ENCODE measurements at places on chromosomes 7 and 10.

- DNase-seq, result no peak
These were observed 91.2 kb downstream of the LSMEM1 start for GRCh38 chr7:112571852-112572607.

DNA sequence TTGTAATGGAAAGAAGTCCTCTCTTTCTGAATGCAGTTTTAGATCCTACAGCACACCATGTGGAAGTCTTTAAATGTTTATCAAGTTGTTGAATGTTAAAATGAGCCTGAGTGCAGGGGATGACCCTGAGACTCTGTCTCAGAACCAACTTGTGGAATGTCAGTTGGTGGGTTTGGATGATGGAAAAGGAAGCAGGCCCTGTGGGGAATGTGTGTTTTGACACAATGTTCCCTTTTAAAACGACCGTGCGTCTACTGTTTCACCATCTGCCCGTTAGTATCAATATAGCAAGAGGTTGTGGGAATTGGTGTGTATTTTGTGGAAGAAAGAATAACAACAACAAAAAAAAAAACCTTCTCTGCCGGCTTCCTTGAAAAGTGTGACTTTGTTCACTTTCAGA is 8.3 kb downstream of the DYNC1I1 start:
- DNase-seq, result no peak

DNA sequence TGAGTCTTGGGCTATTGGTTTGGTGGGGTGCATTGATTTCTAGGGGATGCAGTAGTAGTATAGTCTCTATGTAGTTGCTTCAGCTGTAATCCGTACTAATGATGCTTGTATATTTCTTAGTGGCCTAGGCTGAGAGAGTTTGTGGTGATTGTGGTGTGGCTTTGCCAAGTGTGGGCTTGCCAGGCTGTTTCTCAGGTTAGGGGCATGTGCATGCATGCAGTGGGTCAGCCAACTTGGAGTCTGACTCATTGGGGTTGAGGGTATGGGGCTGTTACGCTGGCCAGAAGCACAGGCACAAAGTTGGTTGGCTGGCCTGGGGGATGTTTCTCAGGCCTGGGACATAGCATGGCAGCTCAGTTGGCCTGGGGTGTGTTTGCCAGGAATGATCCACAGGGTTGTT is 25.7 kb upstream of the PLA2G12B start:
- DNase-seq, result no peak

GRCh38 chr10:75646916-75647315 is 215.5 kb downstream of the LRMDA start:
- no peak for DNase-seq

DNA sequence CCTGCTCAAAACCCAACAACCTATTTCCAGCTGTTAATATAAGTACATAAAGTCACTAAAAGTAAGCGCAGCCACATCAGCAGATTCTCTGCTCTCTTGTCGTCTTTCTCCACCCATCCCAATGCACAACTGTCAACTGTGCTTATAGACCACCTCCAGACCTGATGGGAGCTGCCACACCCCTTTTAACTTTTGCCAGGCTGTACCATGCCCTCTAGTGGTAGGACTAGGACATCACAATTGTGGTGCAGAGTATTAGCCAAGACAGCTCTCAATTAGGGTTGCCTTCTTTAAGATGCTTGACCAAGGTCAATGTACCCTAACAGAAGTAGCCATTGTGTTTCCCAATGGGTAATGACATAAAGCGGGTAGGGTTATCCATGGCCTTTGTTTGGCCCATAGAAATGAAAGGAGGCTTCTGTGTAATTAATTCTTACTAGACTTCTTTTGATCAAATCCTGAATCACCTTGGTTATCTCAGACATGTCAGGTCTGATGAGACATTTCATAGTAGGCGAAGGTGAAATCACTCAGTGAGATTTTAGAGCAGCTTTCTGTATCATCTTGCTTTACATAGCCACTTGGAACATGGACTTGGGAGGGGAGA is 68.1 kb downstream of the SCRN1 start:
- peak; percentile 68 for DNase-seq

DNA sequence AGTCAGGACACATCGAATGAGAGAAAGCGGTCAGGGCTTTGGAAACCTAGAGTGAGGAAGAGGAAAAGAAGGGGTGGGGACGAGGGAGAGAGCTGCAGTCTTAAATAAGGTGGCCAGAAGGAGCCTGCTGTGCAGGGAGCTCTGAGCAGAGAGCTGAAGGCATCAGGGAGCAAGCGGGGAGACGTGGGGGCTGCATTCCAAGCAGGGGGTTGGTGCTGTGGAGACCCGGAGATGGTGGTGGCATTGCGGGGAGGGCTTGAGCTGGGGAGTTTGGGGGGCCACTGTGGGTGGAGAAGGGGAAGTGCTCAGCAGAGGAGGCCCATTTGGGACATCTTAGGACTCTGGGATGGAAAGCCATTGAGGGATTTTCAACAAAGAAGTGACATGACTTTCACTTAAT is 38.7 kb upstream of the ZNF32 start:
- no peak for DNase-seq

DNA sequence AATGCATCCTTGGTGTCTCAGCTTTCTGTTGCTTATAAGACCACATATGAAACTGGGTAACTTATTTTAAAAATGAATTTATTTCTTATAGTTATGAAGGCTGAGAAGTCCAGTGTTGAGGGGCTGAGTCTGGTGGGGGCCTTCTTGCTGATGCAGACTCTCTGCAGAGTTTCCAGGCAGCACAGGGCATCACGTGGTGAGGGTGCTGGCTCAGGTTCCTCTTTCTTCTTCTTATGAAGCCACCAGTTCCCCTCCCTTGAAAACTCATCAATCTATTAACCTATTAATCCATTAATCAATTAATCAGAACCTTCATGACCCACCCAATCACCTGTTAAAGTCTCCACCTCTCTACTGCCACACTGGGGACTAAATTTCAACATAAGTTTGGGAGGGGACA is 595.6 kb upstream of the NRP1 start:
- no peak for DNase-seq

DNA sequence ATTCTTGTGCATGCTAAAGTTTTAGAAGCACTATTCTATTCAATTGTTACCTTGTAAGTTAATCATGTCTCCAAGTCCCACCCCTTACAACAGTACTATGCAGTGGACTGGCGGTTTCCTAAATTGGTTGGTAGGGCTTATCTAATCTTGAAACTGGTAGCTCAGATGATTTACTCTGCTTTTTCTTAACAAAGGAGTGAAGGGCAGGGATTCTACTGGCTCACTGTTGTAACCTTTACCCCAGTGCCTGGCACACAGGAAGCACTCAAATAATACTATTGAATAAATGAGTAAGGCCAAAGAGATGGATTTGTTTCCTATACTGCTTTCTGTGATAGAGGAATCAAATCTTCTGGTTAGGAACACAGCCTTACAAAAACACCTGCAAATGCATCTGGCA is 46.0 kb upstream of the CYCS start:
- no peak for DNase-seq

- no peak for DNase-seq
These were observed 349.2 kb downstream of the GLRX3 start for GRCh38 chr10:130485236-130485957.

GRCh38 chr7:112205343-112206237 is 609 bp downstream of the DOCK4 start:
- peak; percentile 71 for DNase-seq

- DNase-seq, result no peak
These were observed 106.9 kb upstream of the C7orf33 start for GRCh38 chr7:148483515-148484308.

- DNase-seq, result no peak
These were observed 100.7 kb downstream of the OSBPL3 start for GRCh38 chr7:24879291-24879690.

- DNase-seq, result no peak
These were observed 188.7 kb downstream of the EMX2 start for GRCh38 chr10:117731121-117731791.

GRCh38 chr10:34389801-34390200 is 425.3 kb downstream of the PARD3 start:
- no peak for DNase-seq

GRCh38 chr7:54336800-54337199 is 205.4 kb upstream of the VSTM2A start:
- no peak for DNase-seq

- peak; percentile 48 for DNase-seq
These were observed 398.8 kb upstream of the NFE2L3 start for GRCh38 chr7:25752967-25753791.

DNA sequence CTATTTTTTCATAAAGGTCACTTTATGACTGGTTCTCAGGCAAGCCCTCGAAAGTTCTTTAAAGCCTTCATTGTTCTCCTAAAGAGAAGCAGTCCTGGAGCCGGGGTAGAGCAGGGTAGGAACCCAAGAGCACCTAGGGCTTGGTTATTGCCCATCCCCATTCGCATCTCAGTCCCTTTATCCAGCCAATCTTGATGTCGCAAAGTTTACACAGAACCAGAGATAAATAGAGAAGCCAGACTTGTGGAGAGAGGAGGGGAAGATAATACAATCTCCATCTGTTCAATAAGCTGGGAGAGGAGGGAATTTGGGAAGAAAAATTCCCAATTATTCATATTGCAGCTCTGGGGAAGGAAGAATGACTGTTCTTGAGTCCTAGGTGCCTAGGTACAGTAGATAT is 6.4 kb upstream of the SRI start:
- DNase-seq, result no peak

DNA sequence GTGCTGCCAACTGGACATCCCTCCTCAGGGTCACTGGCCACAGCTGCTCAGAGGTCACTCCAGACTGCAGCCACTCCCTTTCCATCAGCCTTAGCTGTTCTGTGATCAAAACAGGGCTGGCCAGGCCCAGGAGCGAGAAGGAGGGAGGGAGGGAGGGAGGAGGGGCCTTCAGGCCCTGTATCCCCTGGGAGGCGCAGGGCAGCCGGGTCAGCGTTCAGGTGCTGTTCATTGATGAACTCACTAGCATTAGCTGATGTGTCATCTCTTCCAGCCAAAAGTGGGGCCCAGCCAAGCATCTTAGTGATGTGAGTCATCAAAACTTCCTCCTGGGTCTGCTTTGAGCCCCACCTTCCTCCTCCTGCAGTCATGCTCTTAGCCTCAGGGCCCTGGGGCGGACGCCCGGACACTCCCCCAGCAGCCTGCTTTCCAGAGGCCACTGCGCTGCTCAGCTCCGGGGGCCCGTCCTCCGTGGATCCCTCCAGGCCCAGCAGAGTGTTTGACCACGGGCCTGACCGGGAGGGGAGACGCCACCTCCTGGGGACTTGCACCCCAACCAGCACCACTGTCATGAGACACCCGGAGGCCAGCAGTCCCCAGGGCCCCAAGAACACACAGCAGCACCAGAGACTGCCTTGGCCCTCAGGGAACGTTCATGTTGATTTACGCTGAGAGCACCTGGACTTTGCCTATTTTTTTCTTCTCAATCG is 149.2 kb downstream of the PRKAG2 start:
- peak; percentile 89 for DNase-seq

- no peak for DNase-seq
These were observed 42.7 kb downstream of the HTRA1 start for GRCh38 chr10:122503886-122504609.

- DNase-seq, result no peak
These were observed 160.9 kb upstream of the FZD1 start for GRCh38 chr7:91103363-91103762.

- no peak for DNase-seq
These were observed 133.3 kb downstream of the VPS41 start for GRCh38 chr7:38775506-38776175.

- peak; percentile 37 for DNase-seq
These were observed 20.1 kb downstream of the P4HA1 start for GRCh38 chr10:73076360-73077183.

DNA sequence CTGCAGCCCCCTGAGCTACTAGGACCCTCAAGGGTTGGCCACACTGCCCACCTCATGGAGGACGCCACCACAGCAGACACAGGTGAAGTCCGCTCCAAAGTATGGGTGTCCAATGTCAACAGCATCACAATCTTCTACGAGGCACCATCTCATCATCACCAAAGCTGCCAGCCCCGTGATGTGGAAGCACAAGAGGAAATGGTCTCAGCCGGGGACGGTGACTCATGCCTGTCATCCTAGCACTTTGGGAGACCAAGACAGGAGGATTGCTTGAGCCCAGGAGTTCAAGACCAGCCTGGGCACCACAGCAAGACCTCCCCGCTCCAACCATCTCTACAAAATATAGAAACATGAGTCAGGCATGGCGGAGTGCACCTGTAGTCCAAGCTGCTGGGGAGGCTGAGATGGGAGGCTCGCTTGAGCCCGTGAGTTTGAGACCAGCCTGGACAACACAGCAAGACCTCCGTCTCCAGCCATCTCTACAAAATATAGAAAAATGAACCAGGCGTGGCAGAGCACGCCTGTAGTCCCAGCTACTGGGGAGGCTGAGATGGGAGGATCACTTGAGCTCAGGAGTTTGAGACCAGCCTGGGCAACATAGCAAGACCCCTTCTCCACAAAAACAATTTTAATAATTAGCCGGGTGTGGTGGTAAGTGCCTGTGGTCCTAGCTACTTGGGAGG is 48.8 kb upstream of the MYL10 start:
- DNase-seq, result no peak

DNA sequence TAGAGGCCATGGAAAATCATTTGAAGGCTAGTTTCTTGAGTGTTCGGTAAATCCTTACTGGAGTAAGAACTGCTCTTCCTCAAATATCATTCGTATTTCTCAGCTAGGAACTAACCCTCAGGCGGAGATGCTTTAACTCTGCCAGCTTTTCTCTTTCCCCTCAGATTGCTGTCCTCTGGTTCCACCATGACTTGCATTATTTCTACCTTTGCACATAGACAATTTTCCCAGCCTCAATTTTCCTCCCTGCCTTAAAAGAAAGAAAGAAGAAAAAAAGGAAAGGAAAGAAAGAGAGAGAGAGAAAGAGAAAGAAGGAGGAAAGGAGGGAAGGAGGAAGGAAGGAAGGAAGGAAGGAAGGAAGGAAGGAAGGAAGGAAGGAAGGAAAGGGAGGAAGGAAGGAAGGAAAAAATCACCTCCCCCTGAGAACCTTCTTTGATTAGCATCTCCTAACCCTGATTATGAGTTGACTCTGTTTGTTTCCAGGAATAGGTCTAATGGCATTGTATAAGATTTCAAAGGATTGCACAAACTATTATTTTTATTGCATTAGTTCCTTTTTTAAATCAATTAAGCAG is 123.3 kb upstream of the FAM204A start:
- no peak for DNase-seq

- no peak for DNase-seq
These were observed 473.4 kb downstream of the PTPRN2 start for GRCh38 chr7:158114056-158114850.

DNA sequence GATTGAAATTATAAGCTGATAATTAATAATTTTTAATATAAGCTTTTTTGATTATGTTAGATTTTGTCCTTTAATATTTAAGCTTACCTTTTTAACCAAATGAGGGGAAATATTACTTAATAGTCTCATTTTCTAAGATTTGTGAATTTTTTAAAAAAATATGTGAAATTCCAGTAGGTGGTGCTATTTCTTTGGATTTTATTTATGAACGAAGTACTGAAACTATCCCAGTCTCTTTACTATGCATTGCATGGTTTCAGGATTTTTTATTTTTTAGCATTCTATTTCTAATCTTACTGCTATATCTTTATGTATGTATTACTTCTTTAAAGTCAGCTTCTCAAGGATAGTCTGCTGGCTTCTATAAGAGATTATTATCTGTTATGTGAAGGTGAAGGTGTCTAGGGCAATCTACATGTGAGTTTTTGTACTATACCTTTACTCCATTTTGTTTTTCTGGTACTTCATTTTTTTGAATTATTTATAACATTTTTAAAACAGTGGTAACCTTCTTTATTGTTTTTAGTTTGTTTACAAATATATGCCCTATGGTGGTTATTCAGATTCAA is 78.3 kb downstream of the ATRNL1 start:
- DNase-seq, result peak; percentile 11
